ENCODE measurements at places on chromosomes 6 and 20.

DNA sequence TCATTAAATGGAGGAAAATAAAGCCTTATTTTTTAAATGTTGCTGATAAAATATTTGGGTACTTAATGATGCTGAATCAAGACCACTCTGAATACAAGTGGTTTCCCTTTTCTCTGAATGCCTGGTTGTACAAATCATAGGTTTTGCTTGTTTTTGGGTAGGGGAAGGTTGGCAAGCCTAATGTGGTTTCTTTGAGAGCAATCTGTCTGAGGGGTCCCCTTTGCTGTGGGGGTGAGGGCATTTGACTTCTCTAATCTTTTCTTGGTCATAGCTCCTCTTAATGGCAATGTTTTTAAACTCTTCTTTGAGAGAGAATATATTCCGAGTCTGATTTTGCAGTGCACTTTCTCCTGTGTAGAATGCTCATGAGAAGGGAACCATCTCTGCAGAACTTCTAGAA, 99.2 kb downstream of the SOX4 start:
- DNase-seq, result no peak

GRCh38 chr6:154157082-154157481, 118.0 kb downstream of the OPRM1 start:
- no peak for DNase-seq

DNA sequence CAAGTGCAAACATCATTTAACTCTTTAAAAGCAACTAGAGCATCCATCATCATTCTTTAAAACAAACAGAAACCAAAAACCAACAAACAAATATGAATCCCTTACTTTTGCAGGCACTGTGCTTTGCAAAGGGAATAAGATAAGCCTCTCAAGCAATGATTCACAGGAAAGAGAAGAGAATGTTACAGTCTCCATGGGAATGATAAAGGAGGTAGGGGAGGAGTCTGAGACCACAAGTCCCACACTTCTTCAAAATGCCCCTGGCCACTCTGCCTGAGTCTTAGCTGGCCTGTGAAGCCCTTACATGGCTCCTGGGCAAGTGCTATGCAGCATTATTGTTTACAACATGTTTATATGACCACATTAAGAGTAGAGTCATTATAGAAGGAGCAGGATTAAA, 257.7 kb upstream of the MARCKS start:
- DNase-seq, result peak; percentile 9

- no peak for DNase-seq
Measured at GRCh38 chr6:155382338-155382685, 68.0 kb upstream of the TFB1M start.

DNA sequence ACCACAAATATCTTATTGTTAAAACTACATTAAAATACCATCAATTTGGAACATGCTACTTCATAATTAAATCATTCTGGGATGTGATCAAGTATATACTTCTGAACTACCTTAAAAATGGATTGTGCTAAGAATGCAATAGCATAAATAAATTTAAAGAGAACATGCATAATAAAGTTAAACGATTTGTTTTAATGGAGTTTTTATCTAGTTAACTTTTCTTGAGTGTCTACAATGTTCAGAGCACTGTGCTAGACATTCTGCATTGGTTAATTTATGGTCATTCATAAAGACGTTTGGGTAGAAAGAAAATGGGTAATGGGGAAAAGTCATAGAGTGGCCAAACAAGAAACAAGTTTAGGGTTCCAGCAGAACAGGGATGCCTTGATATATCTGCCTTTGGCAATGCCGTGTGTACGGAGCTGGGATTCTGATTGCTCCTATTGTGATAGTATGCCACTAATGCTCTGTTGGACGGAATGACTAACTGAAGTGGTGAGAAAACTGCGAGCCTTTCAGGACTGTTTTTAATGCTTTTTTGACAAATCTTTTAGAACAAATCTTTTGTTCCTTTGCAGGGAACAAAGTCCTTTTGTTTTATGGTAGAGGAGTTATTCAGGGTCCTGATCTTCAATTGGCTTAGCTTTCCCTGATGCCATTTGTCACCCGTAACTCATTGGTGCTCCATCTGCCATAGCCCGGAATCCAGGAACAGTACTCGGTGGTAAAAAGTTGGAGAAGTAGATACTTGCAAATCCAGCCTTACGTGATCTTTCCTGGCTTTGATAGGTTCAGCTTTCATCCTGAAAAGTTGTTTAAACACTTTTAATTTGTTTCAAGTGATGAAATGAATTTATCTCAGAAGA, 162.6 kb downstream of the BCKDHB start:
- DNase-seq, result no peak

- peak; percentile 9 for DNase-seq
Measured at GRCh38 chr6:2695454-2696095, 55.1 kb downstream of the MYLK4 start.

GRCh38 chr20:49340161-49340966, 62.5 kb upstream of the ZNFX1 start:
- DNase-seq, result no peak

- no peak for DNase-seq
Measured at GRCh38 chr6:8710668-8711431, 275.5 kb upstream of the SLC35B3 start.

GRCh38 chr6:150354754-150355571, 13.8 kb upstream of the IYD start:
- DNase-seq, result peak; percentile 46

DNA sequence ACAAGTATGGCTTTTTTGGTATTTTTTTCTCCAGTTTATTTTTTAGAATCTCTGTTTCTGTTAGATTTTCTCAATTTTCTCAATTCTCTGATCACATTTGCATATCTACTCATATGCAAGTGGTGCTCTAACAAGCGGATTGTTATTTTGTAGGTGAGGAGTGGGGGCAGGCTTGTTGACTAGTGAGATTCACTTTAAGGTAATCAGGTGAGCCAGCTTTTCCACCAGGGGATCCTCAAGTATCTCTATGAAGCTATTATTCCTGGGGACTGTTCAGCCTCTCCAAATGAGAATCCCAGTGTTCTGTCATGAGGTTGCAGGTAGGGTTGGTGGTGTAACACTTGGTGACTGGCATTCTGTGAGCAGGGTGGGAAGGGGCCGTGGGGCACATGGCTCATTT, 274.3 kb upstream of the FERMT1 start:
- DNase-seq, result no peak

DNA sequence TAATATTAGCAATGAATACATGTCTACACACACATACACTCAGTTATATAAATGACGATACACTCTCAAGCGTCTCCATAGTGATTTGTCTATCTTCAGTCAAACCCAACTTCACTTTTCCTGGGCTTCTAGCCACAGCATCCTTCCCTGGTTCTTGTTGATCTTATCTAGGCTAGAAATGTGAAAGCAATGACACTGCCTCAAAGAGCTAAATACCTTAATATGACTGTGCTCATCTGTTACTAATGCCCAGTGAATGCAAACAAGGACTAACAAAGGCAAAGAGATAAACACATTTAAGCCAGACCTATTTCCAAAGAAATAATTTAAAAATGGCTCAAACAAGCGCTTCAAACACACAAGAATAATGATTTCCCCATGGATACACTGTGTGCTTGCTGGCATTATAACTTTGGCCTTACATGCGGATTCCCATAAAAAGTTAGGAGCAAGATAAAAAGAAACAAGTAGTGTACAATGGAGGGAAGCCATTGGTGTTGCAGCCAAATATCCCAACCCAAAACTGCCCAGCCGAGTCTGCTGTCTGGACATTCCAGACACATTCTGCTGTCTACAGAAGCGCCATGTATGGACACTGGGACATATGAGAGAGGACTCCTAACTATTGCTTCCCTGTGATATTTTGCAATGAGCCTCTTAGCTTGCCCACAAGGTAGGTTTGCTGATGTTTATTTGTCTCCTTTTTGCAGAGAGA, 19.5 kb upstream of the DAAM2 start:
- no peak for DNase-seq

DNA sequence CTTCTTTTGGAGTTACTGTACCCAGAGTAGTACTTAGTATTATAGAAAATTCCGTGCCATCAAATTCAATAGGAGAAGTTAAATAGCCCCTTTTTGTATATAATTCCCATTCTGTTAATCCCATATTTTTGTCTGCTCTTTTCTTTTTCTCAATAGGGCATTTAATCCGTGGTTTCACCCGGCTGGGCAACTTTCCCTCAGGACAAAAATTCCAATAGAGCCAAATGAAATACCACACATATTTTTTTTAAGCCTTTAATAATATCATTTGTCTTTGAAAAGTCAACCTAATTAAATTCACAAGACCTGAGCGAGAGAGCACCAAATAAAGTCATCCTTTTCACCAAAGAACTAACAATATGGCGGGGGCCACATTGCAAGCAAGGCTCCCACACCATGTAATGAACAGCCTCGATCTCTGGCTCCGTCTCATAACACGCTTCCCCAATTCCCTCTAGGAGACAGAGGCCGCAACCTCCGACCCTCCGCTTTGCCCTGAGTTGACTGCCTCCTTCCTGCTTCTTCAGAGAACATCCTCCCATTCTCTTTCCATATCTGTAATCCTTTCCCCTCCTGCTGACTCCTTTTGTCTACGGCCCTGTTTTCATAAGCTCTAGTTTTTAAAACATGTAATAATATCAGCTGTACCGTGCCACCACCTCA, 13.6 kb downstream of the NHSL1 start:
- DNase-seq, result no peak

DNA sequence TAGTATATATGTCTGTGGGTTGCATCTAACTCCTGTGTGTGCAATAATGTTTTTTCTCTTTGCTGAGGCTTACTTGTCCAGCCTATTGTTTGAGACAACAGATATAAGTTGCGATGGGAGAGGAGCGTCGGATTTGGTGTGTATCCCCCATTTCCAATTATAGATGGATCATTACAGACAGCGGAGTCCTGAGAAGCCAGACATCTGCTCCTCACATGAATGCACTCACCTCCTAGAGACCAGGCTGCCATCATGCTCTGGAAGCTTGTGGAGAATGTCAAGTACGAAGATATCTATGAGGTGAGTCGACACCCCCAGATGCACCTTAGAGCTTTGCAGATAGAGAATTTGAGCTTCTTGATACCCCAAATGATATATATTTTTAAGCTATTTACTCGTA, at the start of gene TFAP2B:
TFAP2B (plus strand) TSS at position 199 of the 400 bp plus-strand sequence; CDS start at position 220, 21 bp downstream.
- no peak for DNase-seq

DNA sequence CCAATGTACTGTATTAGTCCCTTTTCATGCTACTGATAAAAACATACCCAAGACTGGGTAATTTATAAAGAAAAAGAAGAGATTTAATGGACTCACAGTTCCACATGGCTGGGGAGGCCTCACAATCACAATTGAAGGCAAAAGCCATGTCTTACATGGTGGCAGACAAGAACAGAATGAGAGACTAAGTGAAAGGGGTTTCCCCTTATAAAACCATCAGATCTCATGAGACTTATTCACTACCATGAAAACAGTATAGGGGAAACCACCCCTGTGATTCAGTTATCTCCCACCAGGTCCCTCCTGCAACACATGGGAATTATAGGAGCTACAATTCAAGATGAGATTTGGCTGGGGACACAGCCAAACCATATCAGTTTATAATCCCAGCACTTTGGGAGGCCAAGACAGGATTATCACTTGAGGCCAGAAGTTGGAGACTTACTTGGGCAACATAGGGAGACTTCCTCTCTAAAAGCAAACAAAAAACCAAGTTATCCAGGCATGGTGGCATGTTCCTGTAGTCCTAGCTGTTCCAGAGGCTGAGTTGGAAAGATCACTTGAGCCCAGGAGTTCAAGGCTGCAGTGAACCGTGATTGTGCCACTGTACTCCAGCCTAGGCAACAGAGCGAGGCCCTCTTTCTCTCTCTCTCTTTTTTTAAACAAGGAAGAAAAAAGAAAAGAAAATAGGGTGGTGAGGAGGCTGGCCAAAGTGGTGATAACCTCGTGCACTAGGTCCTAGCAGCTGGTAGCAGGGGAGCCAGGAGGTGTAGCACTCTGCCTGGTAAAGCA, 22.9 kb upstream of the DDR1 start:
- no peak for DNase-seq

DNA sequence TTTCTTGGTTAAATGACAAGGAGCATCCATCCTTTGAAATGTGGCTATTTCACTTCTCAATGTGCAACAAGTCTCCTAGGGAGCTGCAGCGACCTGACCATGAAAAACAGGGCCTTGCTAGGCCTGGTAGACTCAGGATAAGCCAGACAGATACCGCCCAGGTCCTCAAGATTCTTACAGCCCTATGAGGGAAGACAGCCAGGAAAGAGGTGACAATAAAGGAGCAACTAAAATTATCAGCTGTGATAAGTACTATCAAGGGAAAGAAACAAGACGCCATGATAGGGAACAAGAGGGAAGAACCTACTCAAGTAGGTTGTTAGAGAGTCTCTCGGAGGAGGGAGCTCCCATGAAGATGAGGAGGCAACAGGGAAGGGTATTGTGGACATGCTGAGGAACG, 51.4 kb upstream of the EMILIN3 start:
- no peak for DNase-seq

GRCh38 chr6:38876475-38876874, 161.4 kb downstream of the DNAH8 start:
- DNase-seq, result no peak

DNA sequence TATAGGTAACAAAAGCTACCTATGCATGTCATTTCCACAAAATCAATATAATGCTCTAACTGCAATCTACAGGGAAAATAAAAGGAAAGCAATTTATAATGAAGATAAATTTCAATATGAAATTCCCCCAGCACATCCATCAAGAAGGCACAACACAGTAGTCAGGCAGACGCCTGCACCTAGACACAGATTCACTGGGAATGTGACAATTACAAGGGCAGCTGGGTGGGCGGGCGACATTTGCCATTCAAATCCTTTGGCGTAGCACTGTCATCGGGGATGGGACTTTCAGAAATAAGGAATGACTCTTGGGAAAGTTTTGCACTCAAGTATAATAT, 60.4 kb downstream of the SULF2 start:
- no peak for DNase-seq

- DNase-seq, result no peak
Measured at GRCh38 chr20:29443819-29444218, 1813.6 kb upstream of the DEFB115 start.

GRCh38 chr20:20929341-20929740, 176.8 kb downstream of the LINC00237 start:
- DNase-seq, result no peak

DNA sequence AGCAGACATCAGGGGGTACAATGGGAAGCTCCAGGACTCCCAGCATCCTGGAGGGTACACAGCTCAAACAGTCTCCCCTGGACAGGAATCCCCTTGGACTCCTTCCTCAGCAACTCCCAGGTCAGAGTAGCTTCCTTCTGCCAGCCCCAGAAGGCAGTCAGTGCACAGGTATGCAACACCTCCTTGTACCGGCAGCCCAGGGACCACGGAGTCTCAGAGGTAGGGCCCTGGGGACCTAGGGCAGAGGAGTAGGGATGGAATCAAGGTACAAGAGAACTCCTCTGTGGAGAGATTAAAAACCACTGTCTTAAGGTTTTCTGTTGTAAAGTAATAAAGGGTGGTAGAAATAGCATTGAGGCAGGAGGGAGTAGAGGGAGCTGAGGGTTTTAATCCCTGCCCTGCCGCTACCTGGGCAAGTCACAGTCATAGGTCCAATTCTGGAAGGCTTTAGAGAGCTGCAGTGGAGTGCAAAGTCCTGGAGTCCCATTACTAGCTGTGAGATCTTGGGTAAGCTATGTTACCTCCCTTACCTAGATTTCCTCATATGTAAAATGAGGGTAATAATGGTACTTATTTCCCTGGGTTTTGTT, 7.5 kb downstream of the TP53TG5 start:
- no peak for DNase-seq

All from kidney glomerular epithelial cell (primary cell).